ENCODE measurements at places on chromosomes 1 and 21. TPM values are rescaled to one million over a fixed set of nuclear protein-coding genes. Genes with fewer than 3 reads are reported as not detected.
A peak's percentile ranks its signal among the peaks of the same experiment; 100 is the strongest.

ETV3L gene
- not detected for total RNA-seq

C4BPA gene
- 2.2 TPM for total RNA-seq

CASQ1 gene
- total RNA-seq: 0.55 TPM

CREG1 gene
- total RNA-seq: 92.3 TPM

EDARADD gene
- 0.79 TPM for total RNA-seq

GRCh38 chr1:192316942-192317450 is at the start of gene RGS21:
RGS21 (plus strand) TSS chr1:192316992; CDS start chr1:192343037, 26,045 bp downstream.
- no peak for DNase-seq

DNA sequence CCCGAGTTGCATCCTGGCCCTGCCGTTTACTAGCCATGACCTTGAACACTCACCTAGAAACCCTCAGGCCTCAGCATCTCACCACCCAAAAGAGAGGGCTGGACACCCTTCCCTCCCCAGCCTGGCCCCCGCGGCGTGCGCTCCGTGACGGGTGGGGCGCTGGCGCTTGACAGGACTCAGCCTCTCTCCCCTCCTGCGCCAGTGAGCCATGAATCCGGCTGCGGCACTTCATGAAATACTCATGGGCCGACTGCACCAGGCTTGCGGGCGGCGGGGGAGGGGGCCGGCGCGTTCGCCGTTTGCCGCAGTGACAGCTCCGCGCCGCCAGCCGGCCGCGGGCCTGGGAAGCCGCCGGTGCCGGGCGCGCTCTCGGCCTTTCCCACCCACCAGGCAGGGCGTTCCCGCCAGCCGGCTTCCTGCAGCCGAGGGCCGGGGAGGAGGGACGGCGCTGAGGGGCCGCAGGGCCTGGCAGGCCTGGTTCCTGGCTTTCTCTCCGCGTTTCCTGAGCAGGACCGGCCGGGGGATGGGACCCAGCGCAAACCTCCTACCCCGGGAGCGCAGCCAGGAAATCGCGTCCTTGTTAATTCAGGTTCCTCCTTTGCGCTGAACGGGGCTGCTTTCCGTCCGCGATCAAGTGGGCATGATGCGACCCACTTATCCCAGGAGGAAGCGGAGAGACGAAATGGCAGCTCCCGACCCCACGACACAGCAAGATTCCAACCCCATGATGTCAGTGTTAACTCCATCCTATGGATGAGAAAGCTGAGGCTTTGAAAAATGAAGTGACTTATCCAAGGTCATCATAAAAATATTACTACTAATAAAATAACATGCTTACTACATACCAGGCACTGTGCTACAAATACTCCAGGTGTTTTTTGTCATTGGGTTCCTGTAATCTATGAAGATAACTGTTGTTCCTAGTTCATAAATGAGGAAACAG is 9.1 kb upstream of the LUZP1 start:
- DNase-seq: peak; percentile 70

GRCh38 chr1:233237647-233238046 is 57.9 kb downstream of the PCNX2 start:
- no peak for DNase-seq

- DNase-seq: no peak
Measured at GRCh38 chr1:228982637-228983036, 247.4 kb downstream of the RHOU start.
